Stimulated activated CD8-positive, alpha-beta memory T cell treated with anti-CD3 and anti-CD28 coated beads, Interleukin-15, amount 100 ng/mL, for 48 hours (primary cell): ENCODE measurements at places on chromosomes 11 and 22.

GRCh38 chr11:83035070-83035854 lies 36.4 kb downstream of the RAB30 start:
- no peak for DNase-seq

DNA sequence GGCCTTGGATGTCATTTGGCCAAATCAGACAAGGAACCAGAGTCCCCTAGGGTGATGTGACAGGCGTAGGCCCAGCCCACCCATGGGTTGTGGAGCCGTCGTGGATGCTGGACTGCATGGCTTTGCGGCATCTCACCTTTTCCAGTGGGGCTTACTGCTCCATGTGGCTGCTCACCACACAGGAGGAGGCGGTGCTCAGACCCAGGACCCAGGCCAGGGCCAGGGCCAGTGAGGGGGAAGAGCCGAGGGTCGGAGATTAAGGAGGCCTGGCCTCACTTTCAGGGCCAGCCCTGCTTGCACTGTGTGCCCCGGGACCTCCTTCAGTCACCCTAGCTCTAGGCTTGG lies 105.6 kb downstream of the ST3GAL4 start:
- DNase-seq, result no peak

- DNase-seq, result no peak
Measured at GRCh38 chr11:128496692-128497060, 90.7 kb downstream of the ETS1 start.

- DNase-seq, result no peak
Measured at GRCh38 chr11:16099343-16099900, 256.9 kb downstream of the SOX6 start.

- no peak for DNase-seq
Measured at GRCh38 chr11:34634694-34635062, 13.8 kb downstream of the EHF start.

DNA sequence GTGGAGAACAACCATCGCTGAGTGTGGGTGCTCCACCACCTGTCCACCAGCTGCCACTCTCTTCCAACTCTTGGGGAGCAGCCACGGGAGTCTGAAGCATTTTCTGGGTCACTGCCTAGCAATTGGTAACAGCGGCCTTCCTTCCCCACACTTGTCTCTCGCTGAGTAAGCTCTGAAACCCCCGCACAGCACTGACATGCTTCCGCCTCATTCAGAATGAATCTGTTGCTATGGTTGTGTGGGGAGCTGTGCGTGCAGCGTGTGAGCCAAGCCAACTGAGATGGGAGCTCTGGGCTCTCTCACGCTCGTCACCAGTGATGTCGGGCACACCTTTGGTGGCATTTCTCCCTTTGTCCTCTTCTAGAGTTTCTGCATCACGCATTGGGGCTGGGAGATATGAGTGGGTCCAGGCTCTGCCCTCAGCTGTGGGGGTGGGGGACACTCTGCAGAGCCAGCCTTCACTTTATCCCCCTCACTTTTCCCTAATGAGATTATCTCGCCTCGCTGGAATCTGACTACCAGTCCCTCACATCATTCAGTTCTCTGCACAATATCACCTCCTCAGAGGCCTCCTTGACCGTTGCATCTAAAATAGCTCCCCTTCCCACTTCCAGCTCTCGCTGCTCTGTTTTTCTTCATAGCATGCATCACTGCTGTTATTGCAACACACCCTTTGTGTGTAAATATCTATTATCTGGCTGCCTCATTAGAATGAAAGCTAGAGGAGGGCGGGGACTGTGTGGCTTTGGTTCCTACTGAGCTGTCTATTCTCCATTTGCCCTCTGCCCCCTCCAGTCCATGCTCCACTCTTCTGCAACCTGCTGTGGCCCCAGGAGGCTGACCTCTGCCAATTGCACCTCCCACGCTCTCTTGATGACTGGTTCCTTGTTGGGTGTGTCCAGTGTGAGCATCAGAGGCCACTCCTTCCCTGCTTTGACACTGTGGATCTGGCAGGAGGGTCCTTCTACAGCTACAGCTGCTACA lies 569.9 kb upstream of the CADM1 start:
- no peak for DNase-seq

DNA sequence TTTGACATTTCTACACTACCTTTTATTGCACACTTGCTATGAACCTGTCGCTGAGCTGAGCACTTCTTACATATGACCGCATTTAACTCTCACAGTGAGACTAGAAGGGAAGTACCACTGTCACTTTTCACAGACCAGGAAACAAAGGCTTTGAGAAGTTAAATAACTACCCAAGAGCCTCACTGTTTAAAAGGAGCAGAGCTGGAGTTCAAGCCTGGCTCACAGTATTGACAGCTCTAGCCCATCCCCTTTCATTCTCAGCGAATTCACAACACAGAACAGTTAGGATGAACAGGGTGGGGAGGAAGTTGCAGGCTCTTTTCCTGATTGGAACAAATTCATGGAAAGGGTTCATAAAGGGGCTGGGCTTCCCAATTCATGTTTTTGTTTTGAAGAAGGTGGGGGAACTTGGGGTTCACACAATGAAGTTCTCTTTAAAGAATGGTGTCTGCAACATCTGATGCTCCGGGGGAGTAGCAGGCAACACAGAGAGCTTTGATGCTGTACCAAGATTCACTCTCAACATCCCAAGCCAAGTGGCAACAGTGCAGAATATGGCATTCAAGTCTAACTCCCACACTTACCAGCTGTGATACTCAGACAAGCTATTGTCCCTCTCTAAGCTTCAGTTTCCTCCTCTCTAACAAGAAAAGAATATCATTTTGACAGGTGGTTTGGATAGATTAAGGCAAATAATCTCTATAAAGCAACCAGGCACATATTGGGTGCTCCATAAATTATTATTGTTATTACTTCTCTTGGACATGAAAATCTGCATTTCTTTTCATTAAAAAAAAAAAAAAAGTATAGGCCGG lies 17.2 kb downstream of the SCGB1A1 start:
- DNase-seq, result no peak

- DNase-seq, result no peak
Measured at GRCh38 chr11:110835106-110835505, 122.9 kb upstream of the ARHGAP20 start.

GRCh38 chr11:92224407-92225124 lies at the start of gene FAT3:
Gene FAT3, plus strand, starts transcription at chr11:92224818. Its CDS starts 127,295 bp downstream, at chr11:92352113.
- DNase-seq, result no peak

- no peak for DNase-seq
Measured at GRCh38 chr11:27928809-27929208, 179.1 kb downstream of the KIF18A start.

GRCh38 chr22:44373234-44373633 lies 60.5 kb upstream of the SHISAL1 start:
- DNase-seq, result no peak

- no peak for DNase-seq
Measured at GRCh38 chr11:44726283-44727113, at the start of gene TSPAN18. Gene TSPAN18, plus strand, starts transcription at chr11:44726962. Its CDS starts 179,455 bp downstream, at chr11:44906417.

- DNase-seq, result no peak
Measured at GRCh38 chr11:59178402-59178801, 6.5 kb downstream of the DTX4 start.

- DNase-seq, result no peak
Measured at GRCh38 chr11:116814502-116814901, 8.6 kb downstream of the APOA4 start.

- DNase-seq, result no peak
Measured at GRCh38 chr11:126197277-126197939, 14.0 kb downstream of the RPUSD4 start.
